Activated CD4-positive, alpha-beta T cell treated with anti-CD3 and anti-CD28 coated beads for 4 hours (primary cell): ENCODE measurements at places on chromosomes 6 and 20.

DNA sequence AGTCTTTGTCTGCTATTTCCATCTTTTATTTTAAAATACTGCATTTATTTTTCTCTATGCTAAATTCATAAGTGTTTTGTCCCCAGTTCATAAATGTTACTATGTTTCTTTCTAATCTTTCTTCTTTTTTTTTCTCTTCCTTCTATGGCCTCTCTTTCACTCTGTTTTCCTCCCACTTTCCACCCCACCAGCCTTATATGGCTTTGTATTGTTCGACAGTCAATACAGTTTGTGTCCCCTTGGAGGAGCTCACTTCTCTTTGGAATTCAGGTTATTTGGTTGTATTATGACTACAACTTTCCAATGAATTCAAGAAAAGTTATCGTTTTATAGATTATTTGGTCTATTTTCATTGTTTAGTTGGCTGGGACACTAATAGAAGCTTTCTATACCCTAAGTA, 393.5 kb downstream of the NKAIN2 start:
- no peak for DNase-seq

DNA sequence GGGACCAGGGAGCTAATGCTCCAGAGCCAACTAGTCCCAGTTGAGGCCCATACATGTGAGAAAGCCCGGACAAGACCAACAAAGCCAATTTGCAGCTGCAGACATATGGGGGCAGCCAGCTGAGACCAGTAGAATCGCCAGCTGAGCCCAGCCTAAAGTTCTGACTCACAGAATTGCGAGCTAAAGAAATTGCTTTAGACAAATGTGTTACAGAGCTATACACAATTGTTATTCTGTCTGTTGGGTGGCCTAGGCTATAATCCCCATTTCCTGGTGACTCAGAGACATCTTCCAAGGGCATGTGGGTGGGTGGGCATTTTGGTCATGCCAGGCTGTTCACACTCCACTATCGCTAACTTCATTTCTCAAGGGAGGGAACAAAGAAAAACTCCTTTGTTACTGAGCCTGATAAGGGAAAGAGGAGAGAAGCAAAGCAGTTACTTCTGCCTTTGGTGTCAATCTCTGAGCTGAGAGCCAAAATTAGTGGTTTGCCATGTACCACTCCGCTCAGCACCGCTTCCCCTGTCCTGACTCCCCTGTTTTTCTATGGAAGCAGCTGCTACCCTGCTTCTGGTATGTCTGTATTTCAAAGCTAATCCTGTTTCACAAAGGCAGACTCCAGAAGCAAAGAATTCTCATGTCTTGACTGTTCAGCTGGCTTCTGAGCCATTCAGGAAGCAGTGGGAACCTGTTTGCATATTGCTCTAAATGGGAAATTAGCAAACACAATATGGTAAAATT, 26.1 kb downstream of the SCP2D1 start:
- no peak for DNase-seq

DNA sequence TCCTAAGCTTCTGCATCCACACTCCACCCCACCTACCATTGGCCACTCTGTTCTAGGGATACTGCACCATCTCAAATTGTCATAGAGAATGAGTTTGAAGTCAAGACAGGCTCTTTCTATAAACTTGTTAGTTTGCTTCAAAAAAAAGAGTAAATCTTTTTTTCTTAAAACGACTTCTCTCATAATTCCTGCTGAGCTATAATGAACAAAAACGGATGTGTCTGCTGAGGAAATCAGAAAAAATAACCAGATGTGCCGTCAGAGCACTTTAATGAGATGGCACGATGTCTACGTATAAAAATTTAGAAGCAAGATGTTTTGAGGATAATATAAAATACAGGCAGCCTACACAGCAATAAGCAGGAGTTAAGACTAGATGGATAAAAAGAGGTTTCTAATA, 24.0 kb upstream of the DDO start:
- DNase-seq = no peak

GRCh38 chr6:155400654-155400965, 55.0 kb downstream of the NOX3 start:
- DNase-seq = no peak

DNA sequence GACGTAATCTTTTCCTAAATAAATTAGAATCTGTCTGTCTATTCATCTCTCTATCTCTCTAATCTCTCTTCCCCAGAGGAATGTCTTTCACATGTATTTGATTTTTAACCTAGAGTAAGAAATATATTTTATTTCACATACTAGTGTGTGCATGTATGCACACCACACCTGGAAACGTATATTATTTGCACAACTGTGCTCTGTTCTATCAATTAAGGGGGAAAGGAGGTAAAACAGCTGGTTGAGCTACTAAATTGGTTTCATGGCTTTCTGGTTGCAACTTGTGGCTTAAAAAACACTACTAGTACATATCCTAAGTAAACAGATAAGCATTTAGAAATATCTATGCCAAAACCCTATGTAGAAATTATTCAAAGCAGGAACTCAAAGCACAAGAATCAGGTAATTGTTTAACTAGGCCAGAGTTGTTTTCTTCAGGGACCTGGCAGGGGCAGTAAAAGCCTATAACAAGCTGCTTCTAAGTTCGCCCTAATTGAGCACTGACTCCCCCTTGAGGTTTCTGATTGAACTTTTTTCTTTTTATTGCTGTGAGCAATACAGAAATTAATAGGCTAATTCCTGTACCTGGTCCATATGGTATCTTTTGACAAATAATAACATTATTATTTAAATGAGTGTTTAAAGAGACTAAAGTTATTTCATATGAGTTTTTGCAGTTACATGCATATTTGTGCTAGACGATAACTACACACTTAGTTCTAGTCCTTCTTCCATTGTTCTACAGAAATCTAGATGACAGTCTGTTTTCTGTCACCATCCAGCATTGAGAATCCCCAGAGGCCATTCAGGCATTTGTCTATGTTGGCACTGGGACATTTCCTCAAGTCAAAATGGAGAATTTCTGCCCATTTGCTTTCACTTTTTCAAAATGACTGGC, 88.6 kb downstream of the MCHR2 start:
- DNase-seq = no peak

DNA sequence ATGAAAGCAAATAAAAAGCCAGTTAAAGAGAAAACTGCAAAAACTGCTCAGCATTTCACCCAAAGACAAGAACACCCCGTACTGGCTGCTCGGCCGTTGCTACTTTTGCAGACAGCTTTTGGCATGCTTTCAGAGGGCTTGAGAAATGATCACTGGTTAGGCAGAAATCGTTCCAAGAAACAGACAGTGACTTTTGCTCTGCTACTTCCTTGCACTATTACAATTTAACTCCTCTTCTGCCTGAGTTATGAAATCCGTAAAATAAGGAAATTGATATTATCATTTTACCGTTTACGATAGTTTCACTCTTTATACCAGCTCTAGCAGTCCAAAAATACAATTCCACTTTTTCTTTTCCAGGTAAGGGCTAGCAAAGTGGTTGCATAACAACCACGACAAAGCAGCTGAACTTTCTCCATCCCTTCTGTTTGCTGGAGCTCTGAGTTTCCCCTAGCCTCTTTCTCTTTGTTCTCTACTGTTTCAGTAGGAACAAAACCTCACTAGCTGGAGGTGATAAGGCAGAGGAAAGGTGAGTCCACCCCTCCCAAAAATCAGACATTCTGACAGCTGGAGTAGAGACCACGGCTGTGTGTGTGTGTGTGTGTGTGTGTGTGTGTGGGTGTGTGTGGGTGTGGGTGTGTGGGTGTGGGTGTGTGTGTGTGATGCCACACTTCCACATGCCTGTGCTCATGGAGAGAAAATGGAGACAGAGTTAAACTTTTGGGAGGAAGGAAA, 191.8 kb upstream of the RREB1 start:
- DNase-seq = no peak

- DNase-seq = no peak
Observed at GRCh38 chr20:18176318-18176785, 38.7 kb downstream of the KAT14 start.

DNA sequence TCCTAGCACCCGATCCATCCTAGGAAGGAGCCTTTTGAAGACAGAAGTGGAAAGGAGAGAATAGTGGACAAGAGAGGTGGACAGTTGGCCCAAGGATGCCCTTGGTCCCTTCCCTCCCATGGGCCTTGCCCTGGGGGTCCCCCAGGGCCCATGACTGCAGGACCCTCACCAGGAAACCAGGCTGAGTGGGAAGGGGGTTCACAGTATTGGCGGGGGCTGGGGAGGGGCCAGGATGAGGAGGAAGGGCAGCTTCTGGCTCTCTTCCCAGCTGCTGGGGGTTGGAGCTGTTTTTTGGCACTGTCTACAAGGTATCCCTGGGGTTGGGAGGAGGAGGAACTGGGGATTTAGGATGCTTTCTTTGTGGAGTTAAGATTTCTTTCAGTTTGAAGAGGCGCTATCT, 4.0 kb upstream of the DSN1 start:
- no peak for DNase-seq

DNA sequence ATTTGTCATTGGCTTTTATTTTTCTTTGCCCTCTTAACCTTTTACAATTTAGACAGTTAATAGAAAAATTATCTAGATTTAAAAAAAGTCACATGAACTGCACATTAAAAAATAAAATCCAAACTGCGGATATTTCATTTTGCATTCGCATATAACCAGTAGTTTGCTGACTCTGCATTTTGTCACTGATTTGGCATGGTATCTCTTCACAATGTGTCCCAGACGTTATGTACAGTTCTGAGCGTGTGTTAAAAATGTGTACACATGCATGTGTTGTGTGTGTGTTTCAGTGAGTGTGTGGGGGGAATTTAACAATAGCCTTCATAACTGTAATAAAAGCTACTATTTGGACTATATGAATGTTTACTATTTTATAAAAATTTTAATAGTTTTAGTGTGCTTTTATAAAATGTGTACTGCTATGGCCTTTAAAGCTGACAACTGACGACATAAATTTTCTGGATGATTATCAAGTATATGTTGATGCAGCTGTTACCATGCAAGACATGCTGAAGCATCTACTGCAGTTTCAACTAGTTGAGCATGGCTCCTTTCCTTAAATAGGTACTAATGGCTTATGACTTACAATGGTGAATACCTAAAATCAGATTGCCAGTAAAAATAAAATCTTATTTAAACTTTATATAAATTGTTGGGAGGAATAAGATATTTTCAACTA, 67.7 kb downstream of the HMGCLL1 start:
- DNase-seq = no peak

DNA sequence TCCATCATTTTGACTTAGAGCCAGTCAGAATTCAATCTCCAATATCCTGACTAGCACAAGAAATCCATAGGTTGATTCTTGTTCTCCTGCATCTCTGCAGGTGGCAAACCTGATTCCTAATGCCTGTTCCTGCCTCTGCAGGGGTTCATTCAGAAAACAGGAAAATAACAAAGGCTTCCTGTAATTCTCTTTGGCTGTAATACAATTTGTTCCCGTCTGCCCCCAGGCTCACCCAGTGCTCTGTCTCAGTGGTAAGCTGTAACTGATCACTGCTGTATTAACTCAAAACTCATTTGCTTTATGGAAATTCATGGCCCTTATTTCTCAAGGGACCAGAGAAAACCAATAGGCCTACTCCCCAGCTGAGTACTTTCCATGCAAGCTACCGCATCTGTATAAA, 88.6 kb downstream of the OPRM1 start:
- no peak for DNase-seq

DNA sequence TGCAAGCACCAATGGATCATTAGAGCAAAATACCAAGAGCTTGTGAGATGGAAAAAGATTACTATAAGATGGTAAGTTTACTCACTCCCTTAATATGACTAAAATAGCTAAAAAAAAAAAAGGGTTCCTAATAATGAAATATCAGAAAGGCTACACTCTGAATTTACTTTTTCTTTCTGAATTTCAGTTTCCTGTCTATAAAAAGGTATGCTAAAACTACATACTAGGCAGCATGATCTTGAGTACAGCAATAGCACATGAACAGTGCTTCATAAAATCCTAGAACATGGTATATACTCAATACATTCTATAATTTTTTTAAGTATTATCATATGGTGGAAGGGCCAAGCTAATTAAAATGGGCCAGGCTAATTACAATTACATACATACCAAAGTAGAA, 24.0 kb upstream of the FAM135A start:
- DNase-seq = no peak

- no peak for DNase-seq
Observed at GRCh38 chr20:52096117-52096516, 95.5 kb downstream of the ZFP64 start.

- DNase-seq = no peak
Observed at GRCh38 chr6:24844903-24845302, 46.2 kb upstream of the ARMH2 start.
